GM18507 (cell line): ENCODE measurements at places on chromosomes 3 and 15.

DNA sequence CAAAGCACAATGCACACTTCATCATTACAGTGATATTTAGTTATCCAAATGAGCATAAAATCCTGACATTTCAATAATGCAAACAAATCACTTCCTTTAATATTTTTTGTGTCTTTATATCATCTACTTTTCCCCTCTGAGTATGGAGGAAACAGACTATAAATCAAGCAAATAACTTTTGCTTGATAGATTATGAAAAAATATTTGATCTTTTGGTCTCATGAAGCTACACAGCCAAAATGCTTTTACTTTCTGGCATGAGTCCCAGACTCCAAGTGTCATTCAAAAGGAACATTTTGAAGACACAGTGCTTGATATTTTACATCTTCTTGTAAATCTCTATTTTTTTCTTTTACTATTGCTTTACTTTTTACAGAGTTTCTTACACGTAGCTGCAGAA, 215.3 kb upstream of the ROBO1 start:
- DNase-seq, result no peak

DNA sequence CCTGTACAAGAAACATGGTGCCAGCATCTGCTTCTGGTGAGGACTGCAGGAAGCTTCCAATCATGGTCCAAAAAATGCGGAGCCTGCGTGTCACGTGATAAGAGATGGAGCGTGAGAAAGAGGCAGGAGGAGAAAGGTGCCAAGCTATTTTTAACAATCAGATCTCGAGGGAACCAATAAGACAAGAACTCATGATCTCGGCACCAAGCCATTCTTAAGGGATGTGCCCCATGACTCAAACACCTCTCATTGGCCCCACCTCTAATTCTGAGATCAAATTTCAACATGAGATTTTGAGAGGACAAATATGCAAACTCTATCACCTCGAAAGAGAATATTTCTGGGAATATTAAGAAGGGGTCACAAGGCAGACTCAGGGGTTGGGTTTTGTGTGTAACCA, 107.2 kb downstream of the PYDC2 start:
- DNase-seq, result no peak

- DNase-seq, result no peak
Measured at GRCh38 chr3:46334741-46335478, 19.0 kb upstream of the CCR2 start.

DNA sequence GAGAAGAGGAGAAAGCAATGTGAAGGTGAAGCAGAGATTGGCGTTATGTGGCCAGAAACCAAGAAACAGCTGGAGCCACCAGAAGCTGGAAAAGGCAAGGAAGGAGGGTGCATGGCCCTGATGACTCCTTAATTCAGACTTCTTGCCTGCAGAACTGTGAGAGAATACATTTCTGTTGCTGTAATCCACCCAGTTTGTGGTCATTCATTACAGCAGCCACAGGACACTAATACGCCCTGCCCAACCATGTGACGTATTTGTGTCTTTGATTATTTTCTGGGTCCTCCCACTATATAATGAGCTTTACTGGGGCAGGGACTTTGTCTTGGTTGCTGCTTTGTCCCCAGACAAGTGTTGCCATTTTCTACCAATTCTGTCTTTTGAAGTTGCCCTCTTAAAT, 64.5 kb upstream of the MITF start:
- no peak for DNase-seq

- DNase-seq, result no peak
Measured at GRCh38 chr3:77780278-77780996, 740.5 kb downstream of the ROBO2 start.

- no peak for DNase-seq
Measured at GRCh38 chr3:143831208-143831607, 17.1 kb downstream of the SLC9A9 start.

DNA sequence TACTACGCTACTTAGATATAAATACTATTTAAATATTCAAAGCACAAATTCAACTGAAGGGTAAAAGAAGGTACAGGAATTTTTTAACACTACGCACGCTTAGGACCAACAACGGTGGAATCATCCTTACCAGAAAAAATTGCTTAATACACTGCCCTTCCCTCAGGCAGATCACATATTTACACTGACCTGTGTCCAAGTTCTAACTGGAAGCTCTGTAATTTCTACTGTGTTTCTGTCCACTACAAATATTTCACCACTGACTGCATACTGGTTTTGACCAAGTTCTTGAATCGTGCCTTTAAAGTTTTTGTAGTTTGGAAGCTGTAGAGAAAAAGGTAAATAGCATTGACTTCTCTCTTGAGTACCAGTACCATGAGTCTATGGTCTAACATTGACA, 44.2 kb downstream of the TOP2B start:
- no peak for DNase-seq
